ENCODE measurements at places on chromosomes 4 and X.
A peak's percentile ranks its signal among the peaks of the same experiment; 100 is the strongest.

DNA sequence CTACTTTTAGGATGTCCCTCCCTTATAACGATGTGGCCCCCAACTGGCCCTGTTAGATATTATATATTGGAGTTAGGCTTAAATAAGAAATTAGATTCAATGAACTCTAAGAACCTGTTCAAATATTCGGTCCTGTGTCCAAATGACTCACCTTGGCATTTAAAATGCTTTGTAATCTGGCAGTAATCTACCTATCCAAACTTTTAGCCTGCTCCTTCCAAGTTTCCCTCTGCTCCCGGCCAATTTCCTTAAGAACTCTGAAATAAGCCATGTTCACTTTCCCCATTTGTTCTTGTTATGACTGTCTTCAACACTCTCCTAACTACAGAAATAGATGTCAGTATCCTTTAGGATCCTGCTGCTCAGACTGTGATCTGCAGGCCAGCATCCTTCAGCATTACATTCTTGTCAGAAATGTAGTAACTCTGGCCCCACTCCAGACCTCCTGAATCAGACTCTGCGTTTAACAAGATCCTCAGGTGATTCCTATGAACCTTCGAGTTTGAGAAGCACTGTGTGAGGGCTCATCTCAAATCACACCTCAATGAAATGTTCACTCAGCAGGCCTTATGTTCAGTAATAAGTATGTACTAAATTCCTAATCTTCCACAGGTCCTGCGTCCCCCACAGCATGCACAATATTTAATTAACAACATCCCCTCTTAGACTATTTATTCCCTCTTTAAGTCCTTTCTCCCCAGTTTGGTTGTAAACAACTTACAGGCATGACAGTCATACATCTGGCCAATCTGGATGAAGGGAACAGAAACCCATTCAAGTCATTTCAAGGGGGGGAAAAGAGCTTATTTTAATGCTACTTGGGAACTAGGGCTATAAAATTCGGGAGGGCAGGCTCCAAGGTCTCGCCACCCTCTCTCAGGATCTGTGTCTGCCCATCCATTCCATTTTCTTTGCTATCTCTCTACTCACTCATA is 3.0 kb downstream of the ATP8A1 start:
- peak; percentile 20 for DNase-seq

DNA sequence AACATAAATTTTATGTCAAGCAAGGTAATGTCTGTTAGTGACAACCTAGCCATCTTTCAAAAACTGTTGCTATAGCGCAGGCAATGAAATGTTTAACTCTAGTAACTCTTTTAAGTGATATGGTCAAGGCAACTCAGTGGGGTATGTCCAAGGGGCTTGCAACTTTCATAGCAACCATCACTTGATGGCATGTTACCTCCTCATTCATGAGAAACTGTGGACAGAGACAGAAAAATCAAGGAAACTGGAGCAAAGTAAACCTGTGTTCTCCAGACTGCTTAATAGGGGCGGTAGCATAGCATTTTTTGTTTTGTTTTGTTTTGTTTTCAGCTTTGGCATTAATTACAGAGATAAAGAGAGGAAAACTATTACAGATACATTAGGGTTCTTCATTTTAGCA is 1456.8 kb upstream of the AGA start:
- DNase-seq = no peak

- no peak for DNase-seq
These were observed 19.0 kb upstream of the PAGE4 start for GRCh38 chrX:49809891-49810632.

GRCh38 chr4:106679063-106679462 is 310.5 kb upstream of the GIMD1 start:
- no peak for DNase-seq

- DNase-seq = peak; percentile 18
These were observed 103.6 kb upstream of the ADGRG2 start for GRCh38 chrX:19225909-19226308.

GRCh38 chr4:167939863-167940616 is 152.3 kb upstream of the ANXA10 start:
- peak; percentile 26 for DNase-seq

DNA sequence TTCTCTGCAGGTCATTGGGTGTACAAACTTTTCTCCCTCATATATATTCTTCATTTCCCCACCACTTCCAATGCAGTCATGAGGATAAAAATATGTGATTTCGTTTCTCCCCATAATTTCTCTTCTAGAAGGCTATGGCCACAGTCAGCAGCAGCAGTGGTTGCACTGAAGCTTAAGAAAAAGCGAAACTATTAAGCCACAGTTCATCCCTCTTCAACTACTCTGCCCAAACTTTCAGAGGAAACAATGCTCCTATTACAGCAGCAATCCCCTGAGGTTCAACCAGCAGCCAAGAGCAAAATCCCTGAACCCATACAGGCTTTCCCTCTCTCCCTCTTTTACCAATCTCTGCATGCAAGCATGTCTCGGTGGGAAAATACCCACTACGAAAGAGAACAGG is 298.6 kb downstream of the DHX15 start:
- DNase-seq = no peak

GRCh38 chrX:27987862-27988646 is 6.8 kb upstream of the DCAF8L1 start:
- DNase-seq = no peak

- no peak for DNase-seq
These were observed 27.9 kb downstream of the SMPX start for GRCh38 chrX:21730026-21730425.

- no peak for DNase-seq
These were observed 55.7 kb upstream of the PDGFRA start for GRCh38 chr4:54173281-54173912.

All from fibroblast of mammary gland (primary cell).